ENCODE measurements at places on chromosomes 5 and 9.

DNA sequence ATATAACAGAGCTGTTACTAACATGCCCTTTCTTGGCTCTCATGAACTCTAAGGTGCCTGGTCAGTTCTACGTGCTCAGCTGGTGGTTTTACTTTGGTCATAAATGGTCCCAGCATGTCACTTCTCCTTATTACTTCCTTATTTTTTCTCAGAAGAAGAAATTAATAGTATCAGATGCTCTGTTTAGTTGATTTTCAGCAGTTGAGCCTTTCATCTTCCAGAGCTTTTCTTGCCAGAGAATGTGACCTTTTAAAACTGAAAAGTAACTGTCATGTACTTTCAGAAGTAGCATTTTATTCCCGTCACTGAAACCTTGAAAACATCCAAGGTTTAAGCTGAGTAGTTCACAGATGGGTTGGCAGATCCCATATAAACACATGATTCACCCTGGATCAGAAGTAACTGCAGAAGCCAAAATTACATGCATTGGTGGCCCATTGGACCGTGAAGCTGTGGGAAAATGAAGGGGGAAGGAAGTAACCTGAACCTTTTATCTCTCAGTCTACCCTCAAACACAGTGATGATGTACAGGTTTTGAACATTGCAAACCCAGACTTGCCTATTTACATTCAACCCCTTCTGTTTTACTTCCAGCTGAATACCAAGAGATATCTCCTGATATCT lies 50.5 kb downstream of the HACD4 start:
- DNase-seq = no peak

GRCh38 chr5:78896132-78896531 lies 89.0 kb downstream of the ARSB start:
- no peak for DNase-seq

DNA sequence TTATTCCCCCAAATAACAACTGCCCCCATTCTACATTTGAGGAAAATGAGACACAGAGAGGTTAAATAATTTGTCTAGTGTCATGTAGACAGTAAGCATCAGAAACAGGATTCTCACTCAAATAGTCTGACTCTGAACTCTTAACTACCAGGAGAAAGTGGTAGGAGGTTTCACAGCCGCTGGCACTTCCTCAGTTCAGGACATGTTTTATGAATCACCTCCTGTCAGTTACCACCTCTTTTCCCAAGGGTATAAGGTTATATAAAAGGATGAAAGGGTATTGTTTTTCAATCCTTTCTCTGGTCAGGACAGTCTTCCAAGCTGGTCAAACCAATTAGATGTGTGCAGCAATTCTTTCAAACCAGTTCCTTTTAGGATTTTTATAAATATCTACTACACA lies 52.1 kb downstream of the TSSK1B start:
- no peak for DNase-seq

DNA sequence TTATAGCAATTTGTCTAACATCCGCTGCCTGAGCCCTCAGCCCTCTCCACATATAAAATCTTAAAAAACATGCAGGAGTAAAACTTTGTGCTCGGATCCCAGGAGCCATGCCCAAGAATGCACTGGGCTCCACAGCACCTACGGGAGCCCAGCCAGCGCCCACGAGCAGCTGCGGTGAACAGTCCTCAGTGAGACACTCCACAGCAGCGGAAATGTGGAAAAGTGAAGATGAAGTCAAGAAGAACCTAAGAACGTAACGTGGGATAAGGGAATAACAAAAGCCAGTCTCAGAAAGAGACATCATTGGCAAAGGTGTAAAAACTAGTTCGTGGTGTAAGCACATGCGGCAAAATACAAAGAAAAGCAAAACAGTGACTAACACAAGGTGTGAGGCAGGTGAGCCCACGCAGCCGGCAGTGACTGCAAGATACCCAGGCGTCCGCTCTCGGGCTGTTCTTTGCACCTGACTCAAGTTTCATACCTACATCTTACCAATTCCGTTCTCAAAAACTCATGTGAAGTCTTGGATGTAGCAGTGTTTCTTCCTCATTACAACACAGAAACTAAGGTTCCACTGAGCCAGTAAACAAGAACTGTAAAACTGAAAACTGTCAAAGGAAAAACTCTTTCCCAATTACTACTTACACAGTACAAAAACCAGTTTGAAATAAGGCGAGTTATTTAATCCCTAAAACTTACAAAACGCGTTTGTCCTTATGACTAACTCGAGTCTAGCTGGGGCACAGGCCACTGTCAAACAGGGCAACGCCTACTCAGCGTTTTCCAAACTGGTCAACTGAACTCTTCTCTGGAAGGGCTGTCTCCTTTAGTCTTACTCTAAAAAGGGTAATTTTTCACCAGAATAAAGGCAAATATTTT lies 1.7 kb downstream of the CAMSAP1 start:
- peak; percentile 56 for DNase-seq

DNA sequence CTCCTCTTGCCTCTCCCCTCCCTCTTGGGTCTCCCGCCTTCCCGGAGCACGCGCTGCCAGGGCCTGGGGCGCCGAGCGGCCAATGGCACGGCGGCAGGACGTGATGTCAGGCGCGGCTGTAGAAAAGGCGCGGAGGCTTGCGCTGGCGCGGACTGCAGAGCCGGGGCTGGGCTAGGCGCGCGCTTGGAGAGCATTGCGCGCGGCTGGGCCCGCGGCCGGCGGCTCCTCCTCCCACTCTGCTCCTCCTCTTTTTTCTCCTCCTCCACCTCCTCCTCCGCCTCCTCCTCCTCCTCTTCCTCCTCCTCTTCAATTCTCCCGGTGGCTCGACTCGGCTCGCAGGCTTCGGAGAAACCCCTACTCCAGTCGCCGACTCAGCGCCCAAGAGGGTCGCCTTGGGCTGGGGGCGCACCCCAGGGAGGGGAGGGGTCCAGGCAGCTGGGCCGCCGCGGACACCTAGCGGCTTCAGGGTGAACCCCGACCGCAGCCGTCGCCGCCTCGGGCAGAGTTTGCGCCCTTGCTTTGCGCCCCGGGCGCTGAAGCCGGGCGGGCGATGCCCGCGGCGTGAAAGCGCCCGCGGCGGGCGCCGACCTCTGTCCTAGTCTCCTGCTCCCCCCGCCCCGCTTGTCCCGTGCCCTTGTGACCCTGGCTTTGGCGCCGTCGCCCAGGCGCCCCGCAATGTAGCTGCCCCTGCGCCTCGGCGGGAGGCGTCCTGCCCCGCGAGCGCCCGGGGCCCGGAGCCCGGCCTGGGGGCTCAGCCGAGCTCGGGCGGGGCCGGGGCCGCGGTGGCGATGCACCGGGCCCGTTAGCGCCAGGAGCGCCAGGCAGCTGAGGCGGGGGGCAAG lies at the start of gene LHX2:
Gene LHX2, plus strand, starts transcription at position 309 of the 842 bp plus-strand sequence. CDS start 581 bp downstream, outside the sequence.
- DNase-seq = peak; percentile 77

DNA sequence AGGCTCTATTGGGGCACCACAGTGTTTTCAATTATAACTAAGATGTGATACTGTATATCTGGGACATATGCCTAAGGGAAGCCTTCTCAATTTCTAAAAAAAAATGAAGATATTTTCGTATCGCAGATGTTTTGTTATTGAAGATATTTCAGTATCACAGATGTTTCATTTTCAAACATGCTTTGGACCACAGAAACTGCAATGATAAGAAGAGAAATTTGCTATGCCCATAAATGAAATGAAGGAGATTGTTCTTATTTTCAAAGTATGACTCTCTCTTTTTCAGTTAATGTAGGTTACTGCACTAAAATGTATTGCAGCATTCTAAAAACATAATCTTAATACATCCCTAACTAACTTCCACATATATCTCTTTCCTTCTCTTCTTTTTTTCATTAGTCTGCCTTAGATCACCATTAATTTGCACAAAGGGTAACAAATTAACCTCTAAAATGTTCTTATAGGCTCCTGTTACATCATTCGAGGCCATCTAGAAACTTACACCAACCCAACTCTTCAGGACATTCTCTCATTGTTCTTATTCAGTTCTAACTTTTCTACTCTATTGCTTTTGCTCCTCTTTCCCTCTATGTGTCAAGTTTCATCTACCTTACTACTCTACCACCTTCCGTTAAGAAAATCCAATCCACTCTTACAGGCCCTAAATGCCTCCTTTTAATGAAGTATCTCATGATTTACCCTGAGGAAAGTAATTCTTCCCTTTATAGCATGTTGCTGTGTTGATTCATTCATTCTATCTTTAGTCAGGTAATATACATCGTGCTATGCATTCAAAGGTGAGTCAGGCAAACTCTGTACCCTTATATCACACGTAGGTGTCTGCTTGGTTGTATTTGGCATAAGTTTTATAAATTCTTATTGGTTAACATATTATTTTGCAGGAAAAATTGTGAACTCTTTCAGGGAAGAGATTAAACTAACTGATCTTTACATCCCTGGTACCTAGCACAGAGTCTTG lies 70.5 kb downstream of the ST8SIA4 start:
- no peak for DNase-seq

DNA sequence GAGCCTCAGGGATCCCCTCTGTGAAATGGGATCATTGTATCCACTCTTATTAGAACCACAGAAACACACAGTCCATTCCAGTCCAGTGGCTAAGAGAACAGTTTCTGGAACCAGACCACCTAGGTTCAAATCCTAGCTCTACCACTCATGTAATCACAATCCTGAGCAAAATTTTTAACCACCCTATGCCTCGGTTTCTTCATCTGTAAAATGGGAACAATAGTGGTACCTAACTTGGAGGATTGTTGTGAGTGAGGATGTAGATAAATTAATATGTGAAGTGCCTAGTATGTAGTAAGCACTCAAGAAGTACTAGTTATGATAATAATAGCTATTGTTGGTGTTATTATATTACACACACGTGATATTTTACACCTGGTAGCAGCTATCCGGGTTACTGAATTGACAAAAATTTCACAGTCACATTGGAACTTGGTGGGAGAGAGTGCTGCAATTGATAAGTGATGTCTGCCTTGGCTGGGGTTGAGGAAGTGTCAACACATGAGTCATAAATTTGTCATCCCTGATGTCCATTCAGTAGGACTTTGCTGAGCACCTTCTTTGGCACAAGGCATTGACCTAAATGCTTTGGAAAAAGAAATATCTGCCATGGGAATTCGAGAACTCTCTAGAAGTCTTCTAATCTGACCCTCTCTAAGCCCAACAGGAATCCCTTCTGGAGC lies 68.4 kb downstream of the COL27A1 start:
- DNase-seq = no peak

GRCh38 chr9:16693616-16694015 lies 176.9 kb downstream of the BNC2 start:
- no peak for DNase-seq

DNA sequence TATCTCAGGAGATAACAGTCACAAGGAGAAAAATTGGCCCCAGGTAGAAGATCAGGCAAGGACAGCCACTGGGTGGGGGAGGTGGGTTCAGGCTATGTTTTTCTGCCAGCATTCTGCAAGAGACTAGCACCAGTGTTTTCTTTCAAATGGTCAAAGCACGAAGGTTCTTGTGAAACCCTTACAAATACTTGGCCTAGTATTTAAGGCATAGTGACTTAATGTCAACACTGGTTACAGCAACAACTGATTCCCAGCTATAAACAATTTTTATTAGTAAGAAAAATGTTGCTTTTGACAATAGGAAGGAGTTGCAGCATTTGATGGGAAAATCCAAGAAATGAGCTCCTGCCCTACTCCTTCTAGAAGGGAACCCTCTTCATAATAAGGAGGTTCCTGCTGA lies 349.6 kb downstream of the SLIT3 start:
- DNase-seq = no peak

GRCh38 chr9:1098551-1098950 lies 48.4 kb downstream of the DMRT2 start:
- no peak for DNase-seq
